T-helper 2 cell (primary cell): ENCODE measurements at places on chromosomes 6 and 20.

DNA sequence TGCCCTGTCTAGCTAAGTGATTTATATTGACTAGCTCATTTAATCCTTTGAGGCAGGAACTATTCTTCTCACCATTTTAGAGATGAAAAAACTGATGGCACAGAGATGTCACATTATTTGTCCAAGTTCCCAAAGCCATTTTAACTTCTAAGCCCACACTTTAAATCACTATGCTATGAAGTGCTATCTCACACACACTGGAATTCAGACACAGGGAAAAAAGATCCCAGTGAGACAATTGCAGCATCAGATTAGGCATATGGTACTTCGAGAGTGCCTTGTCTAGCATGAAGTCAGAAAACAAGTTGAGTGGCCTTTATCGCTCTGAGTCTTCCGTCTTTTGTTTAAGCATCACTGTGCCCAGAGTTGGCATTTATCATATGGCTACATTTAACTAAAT lies 54.1 kb upstream of the PDE7B start:
- no peak for DNase-seq

DNA sequence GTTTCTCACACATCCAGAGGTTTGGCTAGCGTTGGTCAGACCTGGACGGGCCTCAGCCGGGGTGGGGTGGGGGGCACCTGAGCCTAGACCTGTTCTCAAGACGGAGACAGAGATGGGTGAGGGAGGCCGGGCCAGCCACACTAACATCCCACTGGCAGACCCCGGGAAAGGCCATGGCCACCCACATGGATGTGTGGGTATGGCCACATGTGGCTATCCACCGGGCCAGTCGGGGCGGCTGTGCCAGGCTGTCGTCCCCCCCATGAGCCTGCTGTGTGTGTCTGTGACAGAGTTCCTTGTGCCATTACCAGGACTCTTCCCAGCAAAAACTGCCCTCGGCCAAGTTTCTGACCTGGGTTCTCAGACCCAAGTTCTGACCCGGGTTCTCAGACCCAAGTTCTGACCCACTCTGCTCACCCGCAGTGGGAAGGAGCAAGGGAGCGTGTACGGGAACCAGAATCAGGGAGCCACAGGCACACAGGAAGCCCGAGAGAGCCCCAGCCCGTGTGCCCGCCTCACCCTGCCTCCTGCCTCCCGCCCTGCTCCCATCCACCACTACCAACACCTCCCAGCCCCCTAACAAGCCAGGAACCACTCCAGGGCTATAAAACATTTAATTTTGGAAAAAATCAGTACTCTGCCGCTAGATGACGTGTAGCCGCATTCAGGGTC lies 255.5 kb downstream of the TAF4 start:
- DNase-seq: no peak

DNA sequence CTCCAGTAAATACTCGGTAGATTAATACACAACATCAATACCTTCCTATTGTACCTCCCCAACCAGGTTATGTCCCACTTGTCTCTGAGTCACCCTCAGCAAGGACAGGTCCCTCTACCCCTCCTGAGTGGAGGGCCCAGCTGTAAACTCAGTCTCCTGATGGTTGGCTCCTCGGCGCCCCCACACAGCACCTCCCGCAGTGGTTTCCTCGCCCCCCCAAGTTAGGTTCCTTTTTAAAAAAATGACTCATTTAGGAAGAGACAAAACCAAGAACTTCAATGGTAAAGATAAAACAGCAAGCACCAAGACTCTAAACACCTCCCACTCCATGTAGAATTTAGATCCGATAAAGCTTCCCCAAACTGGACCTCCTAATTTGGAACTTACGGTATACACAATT lies 83.5 kb downstream of the TRERF1 start:
- DNase-seq: peak; percentile 39

GRCh38 chr6:75023634-75024033 lies 182.2 kb downstream of the COL12A1 start:
- no peak for DNase-seq

- no peak for DNase-seq
Measured at GRCh38 chr20:33284937-33285336, 1.9 kb downstream of the BPIFB1 start.

GRCh38 chr6:159053781-159054398 lies 9.1 kb upstream of the TAGAP start:
- peak; percentile 55 for DNase-seq

- no peak for DNase-seq
Measured at GRCh38 chr6:53514677-53515076, 30.2 kb downstream of the GCLC start.

GRCh38 chr6:166830185-166830890 lies 126.0 kb downstream of the RNASET2 start:
- DNase-seq: no peak

GRCh38 chr6:93393554-93394074 lies 25.7 kb downstream of the EPHA7 start:
- DNase-seq: no peak

GRCh38 chr6:27879837-27880236 lies 32.4 kb downstream of the OR2B2 start:
- no peak for DNase-seq

DNA sequence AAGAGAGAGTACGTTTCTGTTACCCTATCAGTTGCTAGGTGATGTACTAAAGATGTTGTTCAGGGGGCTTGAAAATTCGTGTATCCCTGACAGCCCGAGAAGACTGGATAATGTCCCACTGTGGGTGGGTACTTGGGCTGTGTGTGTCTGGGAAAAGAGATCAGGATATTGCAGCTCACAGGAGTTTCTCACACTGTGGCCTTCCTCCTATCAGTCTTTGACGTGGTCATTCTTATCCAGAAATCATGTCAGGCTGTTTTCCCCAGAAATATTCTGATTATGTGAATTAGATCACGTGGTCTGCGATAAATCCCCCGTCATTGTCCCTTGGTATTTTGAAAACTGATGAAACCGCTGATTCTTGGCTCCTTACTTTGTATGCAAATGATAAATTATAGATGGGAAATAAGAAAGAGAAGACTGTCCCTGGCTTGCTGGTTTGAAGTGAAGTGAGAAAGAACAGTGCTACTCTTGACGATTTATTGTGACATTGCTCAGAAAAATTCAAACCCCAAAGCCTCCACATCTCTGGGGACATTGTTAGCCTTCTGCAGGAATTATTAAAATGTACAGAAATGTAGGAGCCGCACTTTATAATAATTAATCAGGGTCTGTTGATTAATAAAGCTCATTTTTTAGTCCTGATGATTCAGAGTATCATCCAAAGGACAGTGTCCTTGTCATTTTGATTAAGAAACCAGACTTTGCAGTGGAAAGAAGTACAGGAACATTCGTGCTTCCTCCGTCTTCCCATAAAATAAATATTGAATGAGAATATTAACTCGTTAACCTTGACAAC lies 167.5 kb upstream of the TSHZ2 start:
- no peak for DNase-seq

- no peak for DNase-seq
Measured at GRCh38 chr6:148053209-148053608, 289.4 kb upstream of the SASH1 start.

DNA sequence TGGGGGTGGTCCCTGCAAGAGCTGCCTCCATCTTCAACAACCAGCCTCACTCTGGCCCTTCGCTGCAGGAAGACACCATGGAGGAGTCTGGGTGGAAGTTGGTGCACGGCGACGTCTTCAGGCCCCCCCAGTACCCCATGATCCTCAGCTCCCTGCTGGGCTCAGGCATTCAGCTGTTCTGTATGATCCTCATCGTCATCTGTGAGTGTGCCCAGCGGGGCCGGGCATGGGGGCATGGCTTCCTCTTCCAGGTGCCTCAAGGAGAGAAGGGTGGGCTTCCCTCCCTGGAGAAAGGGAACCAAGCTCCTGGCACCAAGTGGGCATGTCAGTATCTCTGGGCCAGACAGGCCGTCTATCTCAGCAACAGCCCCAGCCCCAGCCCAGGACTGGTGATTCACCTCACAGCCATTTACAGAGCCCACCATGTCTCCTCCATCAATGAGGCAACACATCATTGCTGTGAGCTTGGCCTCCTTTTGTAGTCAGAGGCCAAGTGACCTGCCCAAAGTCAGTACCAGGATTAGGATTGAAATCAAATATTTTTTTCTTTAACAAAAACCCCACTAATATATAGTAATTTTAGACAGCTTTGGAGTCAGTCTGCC lies 40.2 kb downstream of the TM9SF4 start:
- DNase-seq: no peak

- no peak for DNase-seq
Measured at GRCh38 chr6:107599043-107599442, 109.1 kb downstream of the SOBP start.

GRCh38 chr6:15276036-15276985 lies 30.4 kb downstream of the JARID2 start:
- no peak for DNase-seq

- no peak for DNase-seq
Measured at GRCh38 chr6:109102762-109103161, 7.5 kb downstream of the CEP57L1 start.

- DNase-seq: no peak
Measured at GRCh38 chr6:89140347-89141156, 5.3 kb upstream of the PM20D2 start.

- DNase-seq: no peak
Measured at GRCh38 chr20:54704032-54704635, 228.7 kb downstream of the DOK5 start.

DNA sequence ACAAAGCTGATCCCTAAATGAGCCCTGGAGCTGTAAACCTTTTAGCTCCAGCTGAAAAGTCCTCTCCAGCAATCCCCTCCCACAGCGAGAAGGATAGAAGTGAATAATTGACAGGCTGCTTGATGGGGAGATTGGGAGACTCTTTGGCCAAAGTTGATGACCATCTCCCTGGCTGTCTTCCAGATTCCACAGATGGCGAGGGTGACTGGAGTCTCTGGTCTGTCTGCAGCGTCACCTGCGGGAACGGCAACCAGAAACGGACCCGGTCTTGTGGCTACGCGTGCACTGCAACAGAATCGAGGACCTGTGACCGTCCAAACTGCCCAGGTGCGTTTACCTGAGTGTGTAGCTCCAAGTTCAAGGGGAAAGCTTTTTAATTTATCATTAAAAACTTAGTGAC lies 67.3 kb downstream of the ISM1 start:
- no peak for DNase-seq

- no peak for DNase-seq
Measured at GRCh38 chr6:29345380-29345779, 23.3 kb downstream of the OR5V1 start.

DNA sequence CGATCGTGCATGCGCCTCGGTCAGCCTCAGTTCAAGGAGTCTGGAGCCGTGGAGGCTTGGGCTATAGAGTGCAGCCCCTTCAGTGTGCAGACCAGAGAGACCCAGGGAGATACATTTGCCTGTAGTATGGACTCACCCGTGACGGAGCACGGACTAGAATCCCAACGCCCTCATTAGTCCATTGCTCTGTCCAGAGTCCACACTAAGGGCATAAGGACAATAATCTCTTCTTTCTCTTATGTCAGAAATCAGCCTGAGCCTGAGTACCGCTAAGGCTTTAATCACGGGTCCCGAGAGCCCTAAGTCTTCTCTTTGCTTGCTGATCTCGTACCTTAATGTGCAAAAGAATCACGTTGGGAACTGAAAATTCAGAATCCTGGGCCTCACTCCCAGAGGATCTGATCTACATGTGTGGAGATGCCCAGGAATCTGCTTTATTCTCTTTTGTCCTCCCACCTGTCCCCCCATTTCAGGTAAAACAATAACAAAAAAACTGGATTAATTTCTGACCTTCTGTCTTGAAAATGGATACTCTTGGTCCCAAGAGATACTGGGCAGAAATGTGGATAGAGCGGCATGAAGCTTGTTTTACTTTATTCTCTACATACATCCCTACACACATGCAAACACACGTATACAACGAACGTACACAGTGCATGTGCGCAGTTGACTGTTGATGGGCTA lies 671 bp downstream of the BPHL start:
- no peak for DNase-seq

GRCh38 chr6:106553440-106553839 lies 75.9 kb downstream of the RTN4IP1 start:
- no peak for DNase-seq

GRCh38 chr6:35668744-35669450 lies 19.8 kb downstream of the FKBP5 start:
- DNase-seq: no peak

DNA sequence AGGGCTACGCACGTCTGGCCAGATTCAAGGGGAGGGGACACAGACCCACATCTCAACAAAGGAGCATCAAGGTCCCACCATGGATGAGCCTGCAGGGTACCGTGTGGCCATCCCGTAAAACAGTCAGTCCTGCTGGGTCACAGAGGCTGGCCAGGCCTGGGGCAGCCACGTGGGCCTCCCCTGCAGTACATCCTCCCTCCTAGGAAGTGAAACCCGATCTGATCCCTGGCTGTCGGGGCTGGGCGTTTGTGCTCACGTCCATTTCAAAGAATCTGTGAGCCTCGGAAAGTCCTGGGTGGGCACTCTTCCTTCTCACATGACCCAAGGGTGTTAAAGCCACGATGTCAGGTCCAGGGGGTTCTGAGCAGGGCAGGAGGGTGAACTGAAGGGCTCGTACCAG lies 14.3 kb downstream of the SULF2 start:
- DNase-seq: no peak

DNA sequence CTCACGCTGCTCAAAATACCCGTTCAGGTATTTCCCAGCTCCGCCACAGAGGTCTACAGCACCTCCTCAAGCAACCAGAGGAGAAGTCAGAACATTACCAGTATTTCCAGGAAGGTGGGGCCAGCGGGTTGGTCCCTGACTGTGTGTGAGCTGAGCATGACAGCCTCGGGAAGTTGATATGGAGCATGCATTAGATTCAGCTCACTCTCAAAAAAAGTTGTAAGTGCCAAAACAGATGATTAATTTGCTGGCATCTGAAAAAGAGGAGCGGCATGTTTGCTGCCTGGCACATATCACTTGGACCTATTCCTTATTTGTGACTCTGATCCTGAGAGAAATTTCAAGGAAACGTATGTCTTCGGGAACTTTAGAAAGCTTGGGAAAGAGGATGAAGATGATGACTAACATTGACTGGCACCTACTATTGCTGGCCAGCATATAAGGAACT lies 32.3 kb downstream of the ELOVL2 start:
- DNase-seq: no peak

DNA sequence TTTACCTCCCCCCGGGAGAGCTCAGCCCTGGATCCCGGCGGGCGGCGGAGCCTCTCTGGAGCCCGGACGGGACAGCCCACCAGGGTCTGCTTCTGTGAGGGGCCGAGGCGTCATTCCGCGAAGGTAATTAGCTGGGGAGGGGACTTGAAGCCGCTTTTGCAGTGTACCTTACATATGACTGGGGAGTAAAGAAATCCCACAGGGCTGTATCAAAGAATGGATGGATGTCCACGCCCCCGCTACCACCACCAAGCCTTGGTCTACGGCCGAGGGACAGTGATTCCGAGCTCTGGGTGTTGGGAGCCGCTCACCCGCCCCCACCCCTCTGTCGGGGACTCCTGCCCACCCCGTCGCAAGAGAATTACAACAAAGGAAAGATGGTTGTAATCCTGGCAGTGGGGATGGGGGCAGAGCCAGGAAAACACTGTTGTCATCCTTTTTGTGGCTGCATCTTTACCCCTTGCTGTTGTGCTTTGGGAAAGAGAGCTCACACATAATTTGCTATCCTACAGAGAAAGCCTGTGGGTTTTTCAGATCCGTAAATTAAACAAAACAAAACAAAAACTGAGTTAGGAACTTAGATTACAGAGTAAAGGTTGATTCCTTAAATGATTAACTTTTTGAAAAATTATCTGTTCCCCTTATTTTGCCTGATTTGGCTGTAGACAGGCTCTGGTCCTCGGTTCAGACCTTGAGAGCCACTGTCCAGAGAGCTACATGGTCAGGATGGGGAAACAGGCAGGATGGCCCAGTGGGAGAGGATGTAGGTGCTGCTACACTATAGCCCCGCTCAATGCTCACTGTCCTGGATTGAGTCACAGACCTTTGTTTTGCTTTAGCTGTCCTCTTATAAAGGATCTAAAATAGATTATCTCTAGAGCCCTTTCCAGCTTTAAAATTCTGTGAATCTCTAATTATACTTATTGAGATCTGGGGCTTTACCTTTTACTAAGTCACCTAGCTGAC lies 997 bp upstream of the FBXO30 start:
- DNase-seq: no peak
